ENCODE measurements at places on chromosomes 11 and 22.

DNA sequence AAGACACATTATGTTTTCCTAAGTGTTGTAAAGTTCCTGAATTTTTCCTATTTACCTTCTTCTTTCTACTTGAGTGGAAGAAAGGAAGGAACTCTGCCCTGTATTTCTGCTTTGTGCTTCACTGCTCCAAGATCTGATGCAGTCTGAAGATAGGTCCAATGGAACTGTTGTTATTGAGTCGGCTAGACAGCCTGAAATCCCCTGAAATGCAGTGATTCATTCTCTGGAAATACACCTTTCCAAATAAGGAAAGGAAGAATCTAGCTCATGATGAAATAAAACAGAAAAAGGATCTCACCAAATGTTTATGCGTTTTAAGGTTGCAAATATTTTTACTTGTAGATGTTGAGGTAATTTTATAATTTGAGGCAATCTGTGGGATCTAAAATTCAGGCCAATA, 322.8 kb downstream of the GUCY1A2 start:
- DNase-seq, result no peak

DNA sequence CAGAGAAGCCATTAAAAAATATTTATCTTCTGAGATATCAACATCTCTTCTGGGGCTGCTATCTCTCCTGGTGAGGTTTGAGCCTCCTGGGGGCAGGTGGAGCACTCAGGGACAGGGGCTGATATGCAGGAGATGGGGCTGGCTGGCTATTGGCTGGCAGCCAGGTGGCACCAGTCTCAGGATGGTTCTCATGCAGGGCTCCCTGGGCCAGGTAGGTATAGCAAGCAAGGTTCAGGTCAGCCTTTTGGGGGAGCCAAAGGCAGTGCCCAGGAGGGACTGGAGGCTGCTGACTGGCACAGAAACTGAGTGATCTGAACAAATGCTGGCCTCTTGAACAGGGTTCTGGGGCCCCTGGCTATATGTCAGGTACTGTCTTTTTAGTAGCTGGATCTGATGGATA, 29.7 kb upstream of the EMSY start:
- no peak for DNase-seq

GRCh38 chr22:47608421-47608820, 846.0 kb downstream of the TBC1D22A start:
- no peak for DNase-seq

- DNase-seq, result no peak
Observed at GRCh38 chr11:12808519-12808918, 134.3 kb downstream of the TEAD1 start.

- DNase-seq, result peak; percentile 40
Observed at GRCh38 chr11:75140269-75141138, 10.4 kb upstream of the SLCO2B1 start.

DNA sequence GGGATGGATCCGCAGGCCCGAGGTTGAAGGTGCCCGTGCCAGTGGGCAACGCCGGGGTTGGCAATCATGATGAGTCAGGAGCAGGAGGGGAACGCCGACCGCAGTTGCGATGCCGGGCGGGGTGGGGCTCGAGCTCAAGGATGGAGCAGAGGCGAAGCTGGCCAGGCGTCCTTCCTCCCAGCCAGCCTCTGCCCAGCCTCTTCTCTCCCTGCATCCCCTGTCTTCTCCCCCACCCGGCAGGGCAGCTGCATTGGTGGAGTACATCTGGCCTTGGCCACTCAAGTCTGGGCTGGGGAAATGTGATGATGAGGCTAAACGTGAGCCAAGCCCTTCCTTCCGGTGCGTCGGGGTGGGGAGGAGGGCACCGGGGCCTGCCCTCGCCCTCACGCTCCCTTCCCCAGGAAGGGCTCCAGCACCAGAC, 3.9 kb downstream of the IFITM10 start:
- no peak for DNase-seq

DNA sequence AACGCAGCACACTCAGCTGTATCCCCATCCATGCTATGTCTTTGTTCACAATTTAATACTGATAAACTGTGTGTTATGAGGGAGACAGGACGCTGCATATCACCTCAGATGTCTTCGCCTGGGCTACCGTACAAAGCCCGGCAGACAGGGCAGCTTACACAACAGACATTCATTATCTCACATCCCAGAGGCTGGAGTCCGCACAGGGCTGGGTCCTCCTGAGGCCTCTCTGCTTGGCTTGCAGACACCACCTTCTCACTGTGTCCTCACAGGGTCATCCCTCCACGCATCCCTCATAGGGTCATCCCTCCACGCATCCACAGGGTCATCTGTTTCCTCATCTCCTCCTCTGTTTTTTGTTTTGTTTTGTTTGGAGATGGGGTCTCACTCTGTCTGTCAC, 61.2 kb downstream of the SHANK2 start:
- DNase-seq, result no peak

GRCh38 chr11:134512571-134513538, 100.8 kb upstream of the B3GAT1 start:
- no peak for DNase-seq

- no peak for DNase-seq
Observed at GRCh38 chr22:45977003-45977411, at the start of gene WNT7B. Gene WNT7B (minus strand): TSS chr22:45977162. CDS start chr22:45976754, 408 bp downstream.

GRCh38 chr11:111698852-111699559, 67.2 kb downstream of the PPP2R1B start:
- DNase-seq, result no peak

GRCh38 chr22:42644422-42645340, 4.3 kb upstream of the ATP5MGL start:
- DNase-seq, result no peak

DNA sequence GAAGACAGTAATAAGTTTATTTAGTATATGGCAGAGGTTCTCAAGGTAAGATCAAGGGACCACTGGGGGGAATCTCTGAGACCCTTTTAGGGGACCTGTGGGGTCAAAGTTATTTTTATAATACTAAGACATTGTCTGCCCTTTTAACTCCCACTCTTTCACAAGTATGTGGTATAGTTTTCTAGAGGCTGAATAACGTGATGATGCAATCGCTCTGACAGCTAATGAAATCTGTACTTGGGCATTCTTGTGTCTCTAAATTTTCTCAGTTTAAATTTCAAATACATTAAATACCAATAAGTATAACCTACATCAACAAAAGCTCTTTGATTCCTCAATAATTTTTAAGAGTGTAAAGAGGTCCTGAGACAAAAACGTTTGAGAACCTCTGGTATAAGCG, 147.9 kb downstream of the ATG16L2 start:
- no peak for DNase-seq

DNA sequence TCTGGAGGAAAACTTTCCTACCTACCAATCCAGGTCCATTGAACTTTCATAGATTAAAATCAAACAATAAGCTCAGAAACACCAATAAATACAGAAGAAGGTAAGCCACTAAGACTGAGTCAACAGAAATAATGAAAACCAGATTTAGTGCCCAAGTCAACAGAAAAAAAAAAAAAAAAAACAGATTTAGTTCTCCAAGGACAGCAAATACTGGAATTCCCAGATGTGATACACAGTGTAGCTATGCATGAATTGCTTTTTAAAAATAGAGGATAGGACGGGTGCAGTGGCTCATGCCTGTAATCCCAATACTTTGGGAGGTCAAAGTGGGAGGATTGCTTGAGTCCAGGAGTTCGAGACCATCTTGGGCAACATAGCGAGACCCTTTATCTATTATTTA, 15.7 kb downstream of the DMC1 start:
- DNase-seq, result no peak

- no peak for DNase-seq
Observed at GRCh38 chr11:78907636-78908035, 333.0 kb upstream of the NARS2 start.

- no peak for DNase-seq
Observed at GRCh38 chr11:120918257-120918656, 105.6 kb upstream of the TBCEL start.

DNA sequence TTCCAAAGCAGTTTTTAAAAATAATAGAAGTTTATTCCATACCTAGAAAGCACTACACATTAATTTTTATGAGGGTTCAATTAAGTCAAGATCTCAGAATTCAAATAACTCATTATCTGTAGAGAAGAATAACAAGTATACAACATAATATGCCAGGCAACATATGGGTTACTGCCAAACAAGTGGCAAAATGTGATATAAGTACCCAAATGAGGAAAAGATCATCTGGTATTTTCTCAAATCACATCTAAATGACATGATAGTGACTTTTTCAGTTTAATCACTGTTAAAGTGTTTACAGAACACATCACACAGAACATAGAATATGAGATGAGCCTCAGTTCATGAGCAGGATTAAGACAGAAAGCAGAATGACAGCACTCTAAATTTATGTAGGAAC, 123.3 kb downstream of the FCHSD2 start:
- no peak for DNase-seq

GRCh38 chr11:65569164-65569972, 909 bp upstream of the ZNRD2 start:
- DNase-seq, result no peak

- DNase-seq, result no peak
Observed at GRCh38 chr11:19721176-19721575, 8.5 kb downstream of the NAV2 start.

DNA sequence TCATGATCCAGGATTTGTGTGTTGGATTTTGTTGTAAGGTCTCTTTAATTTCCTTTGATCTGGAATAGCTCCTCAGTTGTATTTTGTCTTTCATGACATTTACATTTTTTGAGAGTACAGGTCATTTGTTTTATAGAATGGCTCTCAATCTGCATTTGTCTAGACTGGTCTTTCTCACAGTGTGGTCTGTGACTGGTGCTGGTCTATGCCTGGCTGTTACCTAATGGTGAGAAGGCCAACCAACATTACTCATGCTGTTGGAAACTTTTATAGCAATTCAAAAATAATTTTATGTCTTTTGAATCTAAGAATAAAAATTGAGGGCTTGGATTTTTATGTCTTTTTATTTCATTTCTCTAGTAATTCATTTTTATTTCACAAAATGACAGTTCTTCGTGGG, 3.9 kb upstream of the NCR3LG1 start:
- no peak for DNase-seq

- DNase-seq, result no peak
Observed at GRCh38 chr11:24043842-24044241, 453.0 kb upstream of the LUZP2 start.

DNA sequence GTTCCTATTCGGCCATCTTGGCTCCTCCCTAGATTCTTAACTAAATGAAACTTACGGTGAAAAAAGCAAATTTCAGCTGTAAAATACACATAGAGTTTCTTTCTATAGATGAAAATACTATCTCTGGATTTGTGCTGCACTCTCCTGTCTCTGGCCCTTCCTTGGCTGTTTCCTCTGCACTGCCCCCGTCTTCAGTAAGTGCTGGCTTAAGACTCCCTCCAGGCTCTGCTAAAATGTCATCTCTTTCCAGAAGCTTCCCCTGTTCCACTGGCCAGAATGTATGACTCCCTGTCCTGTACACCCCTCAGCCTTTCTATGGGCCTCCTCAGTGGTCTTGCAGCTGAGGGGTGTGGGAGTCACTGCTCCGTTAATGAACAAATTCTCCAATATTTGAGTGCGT, 109.1 kb upstream of the NARS2 start:
- DNase-seq, result no peak

DNA sequence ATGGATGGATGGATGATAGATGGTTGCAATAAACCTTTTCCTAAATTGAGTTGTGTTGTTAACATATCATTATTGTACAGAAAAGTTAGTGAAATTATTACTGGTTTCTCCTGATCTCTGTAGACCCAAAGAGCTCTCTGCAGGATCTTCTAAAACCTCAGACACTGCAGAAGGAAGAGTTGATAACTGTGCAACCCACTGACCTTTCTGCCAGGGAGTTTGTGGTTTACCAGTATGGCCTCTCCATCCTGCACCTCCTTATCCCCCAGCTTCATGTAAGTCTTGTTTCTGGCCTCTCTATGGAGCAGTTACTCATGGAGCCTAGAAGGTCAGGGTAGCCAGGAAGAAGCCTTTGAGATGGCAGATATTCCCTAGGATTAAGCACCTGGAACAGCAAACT, 45.6 kb downstream of the BTG4 start:
- no peak for DNase-seq

- no peak for DNase-seq
Observed at GRCh38 chr11:67400942-67401494, 640 bp downstream of the PPP1CA start.

DNA sequence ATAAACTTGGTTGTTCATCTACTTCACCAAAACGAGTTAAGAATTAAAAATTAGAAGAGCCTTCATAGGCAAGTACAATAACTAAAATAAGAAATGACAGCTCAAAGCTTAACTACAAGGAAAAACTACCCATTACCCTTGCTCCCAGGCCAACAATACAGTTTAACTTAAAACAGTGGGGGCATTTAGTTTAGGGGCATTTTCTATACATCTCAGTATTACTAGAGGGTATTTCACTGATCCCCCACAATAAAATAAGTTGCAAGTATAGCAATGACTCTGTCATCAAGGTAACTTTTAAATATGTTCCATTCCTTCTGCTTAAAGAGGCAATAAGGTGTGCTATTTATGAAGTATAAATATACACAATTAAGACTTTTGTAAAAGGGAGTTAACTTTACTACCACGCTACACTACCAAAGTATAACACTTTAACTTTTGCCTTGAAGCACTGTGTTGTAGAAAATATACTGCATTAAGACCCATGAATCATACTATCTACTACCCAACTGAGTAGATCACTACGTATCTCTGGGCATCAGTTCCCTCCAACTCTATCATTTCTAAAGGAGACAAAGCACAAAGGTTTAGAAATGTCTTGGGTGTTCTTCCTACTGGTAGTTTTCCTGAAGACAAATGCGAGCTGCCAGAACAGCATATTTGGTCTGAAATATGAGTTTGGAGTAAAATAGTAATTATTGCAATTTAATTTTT, 29.8 kb downstream of the CHORDC1 start:
- no peak for DNase-seq

- no peak for DNase-seq
Observed at GRCh38 chr11:66743271-66743968, 14.4 kb upstream of the SPTBN2 start.

- DNase-seq, result no peak
Observed at GRCh38 chr11:3838504-3838903, 2.3 kb downstream of the RHOG start.

- no peak for DNase-seq
Observed at GRCh38 chr11:115941481-115941993, 437.3 kb upstream of the CADM1 start.
